NCI-H460 (cell line): ENCODE measurements at places on chromosomes 1 and 21. TPM values are rescaled to one million over a fixed set of nuclear protein-coding genes. Genes with fewer than 3 reads are reported as not detected.

- no peak for DNase-seq
Observed at GRCh38 chr1:84856726-84857270, 36.2 kb downstream of the LPAR3 start.

GRCh38 chr21:43676391-43676790 lies 17.0 kb downstream of the RRP1B start:
- DNase-seq, result no peak

DNA sequence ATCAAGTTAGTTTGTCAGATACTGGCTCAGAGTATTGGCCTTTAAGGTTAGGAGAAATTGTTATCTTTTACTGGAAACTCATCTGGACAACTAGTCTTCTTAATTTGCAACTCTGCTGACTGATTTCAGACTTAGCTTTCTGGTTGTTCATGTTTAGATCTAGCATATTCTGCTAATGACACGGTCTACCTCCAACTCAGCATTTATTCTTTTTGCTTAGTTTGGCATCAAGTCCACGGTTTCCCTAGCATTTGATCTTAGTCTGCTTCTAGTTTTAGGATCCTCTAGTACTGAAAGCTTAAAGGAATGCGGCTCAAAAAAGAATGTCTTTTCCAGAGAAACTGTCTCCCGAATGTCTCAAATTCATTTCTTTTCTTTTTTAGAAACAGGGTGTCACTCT lies 75.6 kb upstream of the SLFNL1 start:
- DNase-seq, result no peak

- DNase-seq, result no peak
Observed at GRCh38 chr21:44932408-44933181, 7.2 kb upstream of the SLX9 start.

DNA sequence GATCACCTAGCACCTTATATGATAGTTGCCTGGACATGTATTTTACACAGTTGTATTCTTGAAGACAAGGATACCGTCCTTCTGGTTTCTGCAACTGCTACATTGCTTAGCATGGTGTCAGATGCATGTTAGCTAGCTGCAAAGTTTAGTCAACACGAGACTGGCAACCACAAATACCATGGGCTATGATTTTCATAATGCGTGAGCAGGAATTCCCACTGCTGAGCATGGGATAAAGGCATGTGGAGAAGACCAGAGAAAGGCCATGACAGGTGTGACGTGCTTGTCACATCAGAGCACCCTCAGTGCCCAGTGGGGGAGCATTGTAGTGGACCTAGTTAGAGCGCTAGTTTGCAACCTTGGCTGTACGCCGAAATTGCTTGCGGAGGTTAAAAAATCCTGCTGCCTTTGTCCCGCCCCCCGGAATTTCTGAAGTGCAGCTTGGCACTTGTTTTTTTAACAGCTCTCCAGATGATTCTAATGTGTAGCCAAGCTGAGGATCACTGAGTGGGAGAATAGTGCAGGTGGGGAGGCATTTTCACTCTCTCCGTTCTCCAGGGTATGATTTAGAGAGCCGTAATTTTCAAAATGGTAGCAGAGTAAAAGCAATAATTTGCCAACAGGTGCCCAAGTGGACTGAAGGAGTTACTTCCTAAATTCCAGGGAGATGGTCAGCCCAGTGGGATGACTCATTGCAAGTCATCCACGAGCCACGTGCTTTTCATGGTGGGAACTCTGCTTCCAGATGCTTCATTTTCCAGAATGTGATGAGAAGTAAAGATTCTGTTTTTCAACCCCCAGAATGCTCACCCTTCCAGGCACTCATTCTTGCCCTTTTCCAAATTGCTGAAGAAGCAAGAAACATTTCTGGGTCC lies 81.0 kb downstream of the CNIH3 start:
- DNase-seq, result no peak

DNA sequence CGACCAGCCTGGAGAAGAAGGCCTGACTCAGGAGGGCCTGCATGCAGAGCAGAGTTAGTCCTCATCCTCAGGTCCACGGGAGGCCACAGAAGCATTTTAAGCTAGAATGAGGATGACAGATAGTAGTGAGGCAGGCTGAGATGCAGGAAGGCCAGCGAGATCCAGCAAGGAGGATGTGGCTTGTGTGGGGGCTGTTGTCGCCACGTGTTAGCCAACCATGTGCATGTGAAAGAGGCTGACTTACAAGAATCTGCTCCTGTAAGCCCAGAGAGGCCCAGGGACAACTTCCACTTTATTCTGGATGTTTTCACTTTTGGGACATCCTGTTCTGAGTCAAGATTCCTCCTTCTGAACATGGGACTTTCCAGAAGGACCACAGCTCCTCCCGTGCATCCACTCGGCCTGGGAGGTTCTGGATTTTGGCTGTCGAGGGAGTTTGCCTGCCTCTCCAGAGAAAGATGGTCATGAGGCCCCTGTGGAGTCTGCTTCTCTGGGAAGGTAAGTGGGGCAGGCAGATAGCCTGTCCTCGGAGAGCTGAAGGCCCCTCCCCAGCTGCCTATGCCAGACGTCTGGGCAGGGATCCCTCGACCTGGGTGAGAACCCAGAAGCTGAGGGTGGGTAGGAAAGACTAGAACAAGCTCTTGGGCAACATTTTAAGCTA lies at the start of gene SLAMF8:
Gene SLAMF8 (plus strand): TSS at position 433 of the 661 bp plus-strand sequence. CDS start 26 bp downstream, at position 459.
- DNase-seq, result no peak

DNA sequence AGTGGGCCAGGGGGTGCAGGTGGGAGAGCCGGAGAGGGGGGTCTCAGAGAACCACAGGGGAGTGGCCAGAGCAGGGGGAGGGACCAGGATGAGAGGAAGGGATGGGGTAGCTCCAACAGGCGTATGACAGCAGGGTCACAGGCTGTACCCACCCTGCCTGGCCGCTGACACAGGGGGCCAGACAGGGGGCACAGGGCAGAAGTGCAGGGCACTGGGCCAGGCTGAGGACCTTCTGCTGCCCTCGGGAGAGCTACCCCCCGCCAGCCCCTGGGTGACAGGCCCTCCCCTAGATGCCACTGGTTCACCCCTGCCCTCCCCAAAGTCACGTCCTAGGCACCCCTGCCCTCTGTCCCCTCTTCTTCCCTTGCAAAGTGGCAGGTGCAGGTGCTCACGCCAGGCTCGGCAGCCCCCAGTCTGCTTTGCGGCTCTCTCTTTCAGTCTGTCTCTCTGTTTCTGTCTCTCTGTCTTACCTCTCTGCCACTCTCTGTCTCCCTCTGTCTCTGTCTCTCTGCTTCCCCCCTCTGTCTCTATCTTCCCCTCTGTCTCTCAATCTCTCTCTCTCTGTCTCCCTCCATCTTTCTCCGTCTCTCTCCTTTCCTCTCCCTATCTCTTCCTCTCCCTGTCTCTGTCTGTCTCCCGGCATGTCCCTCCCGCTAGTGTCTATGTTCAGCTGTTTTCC lies 48.5 kb downstream of the WNT9A start:
- DNase-seq, result no peak

DNA sequence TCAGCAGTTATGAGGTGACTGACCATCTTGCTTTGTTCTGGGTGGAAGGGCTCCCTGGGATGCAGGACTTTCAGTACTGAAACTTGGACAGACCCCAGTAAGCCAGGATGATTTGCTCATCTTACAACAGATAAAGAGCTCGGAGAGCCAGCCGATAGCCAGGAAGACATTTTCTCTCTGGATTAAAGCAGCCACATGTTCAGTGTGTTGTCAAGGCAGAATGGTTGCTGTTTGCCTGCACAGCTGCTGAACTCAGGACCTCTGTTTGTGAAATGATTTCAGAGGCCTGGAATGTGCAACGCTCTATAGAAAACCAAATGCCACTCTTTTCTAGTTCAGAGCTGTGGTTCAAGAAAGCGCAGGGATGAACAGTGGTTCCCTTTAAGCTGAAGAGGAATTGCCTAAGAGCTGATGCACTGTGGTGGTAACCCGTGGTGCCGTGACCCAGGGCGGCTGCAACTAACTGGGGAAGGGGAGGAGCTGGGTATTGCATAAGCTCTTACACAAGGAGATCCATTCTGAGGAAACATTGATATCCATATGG lies 40.7 kb downstream of the CASQ2 start:
- DNase-seq, result no peak

The MTARC1 gene
- total RNA-seq, result 9.4 and 10.9 TPM in 2 replicates

The ISG20L2 gene
- 42.1 and 42.2 TPM in 2 replicates for total RNA-seq

The POLR3C gene
- 44.1 and 45.7 TPM in 2 replicates for total RNA-seq

The C1QA gene
- total RNA-seq, result not detected in 2 replicates

The SDCCAG8 gene
- total RNA-seq, result 30.1 and 31.0 TPM in 2 replicates

The NID1 gene
- total RNA-seq, result 0.15 TPM in 1 of 2 replicates, not detected in the other

The ZNF644 gene
- total RNA-seq, result 43.2 and 43.8 TPM in 2 replicates

The AGMAT gene
- total RNA-seq, result 4.0 and 4.2 TPM in 2 replicates

The PGLYRP4 gene
- not detected in 2 replicates for total RNA-seq
